ENCODE measurements at places on chromosomes 11 and 22.

- DNase-seq = no peak
Observed at GRCh38 chr11:4804280-4804679, at the start of gene OR52R1. OR52R1 (minus strand) TSS chr11:4804380; CDS start chr11:4804380, 0 bp downstream.

- peak; percentile 94 for DNase-seq
Observed at GRCh38 chr11:105244160-105244825, 104.7 kb upstream of the CARD18 start.

DNA sequence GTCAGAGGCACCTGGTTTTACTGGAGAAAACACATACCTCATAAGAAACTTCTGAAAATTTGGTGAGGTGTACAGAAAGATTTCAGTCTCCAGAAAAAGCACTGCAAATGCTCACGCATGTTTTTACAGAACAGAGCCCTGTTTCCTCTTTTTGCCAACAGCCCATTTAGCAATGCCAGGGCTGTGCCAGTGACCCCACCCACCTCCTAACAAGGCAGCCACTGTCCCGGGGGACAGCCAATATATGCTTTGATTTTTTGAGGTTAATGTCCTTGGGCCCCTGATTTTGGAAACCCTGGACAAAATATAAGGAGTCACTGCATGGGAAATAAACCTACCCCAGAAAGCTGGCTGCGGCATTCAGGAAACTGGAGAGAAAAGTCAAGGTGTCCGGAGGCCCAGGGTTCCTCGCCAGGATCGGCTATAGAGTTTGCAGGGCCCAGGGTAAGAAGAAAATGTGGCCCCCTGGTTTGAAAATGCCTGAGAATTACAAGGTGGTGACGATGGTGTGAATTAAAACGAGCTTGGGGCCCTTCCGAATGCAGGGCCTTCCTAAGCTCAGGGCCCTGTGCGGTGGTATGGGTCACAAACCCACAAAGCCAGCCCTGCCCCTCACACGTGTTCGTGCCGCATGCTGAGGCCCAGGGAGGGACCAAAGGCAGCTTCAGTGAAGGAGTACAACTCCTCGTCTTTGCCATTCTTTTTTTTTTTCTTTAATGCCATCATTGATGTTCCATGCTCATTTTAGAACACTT, 71.1 kb upstream of the WNT7B start:
- no peak for DNase-seq

DNA sequence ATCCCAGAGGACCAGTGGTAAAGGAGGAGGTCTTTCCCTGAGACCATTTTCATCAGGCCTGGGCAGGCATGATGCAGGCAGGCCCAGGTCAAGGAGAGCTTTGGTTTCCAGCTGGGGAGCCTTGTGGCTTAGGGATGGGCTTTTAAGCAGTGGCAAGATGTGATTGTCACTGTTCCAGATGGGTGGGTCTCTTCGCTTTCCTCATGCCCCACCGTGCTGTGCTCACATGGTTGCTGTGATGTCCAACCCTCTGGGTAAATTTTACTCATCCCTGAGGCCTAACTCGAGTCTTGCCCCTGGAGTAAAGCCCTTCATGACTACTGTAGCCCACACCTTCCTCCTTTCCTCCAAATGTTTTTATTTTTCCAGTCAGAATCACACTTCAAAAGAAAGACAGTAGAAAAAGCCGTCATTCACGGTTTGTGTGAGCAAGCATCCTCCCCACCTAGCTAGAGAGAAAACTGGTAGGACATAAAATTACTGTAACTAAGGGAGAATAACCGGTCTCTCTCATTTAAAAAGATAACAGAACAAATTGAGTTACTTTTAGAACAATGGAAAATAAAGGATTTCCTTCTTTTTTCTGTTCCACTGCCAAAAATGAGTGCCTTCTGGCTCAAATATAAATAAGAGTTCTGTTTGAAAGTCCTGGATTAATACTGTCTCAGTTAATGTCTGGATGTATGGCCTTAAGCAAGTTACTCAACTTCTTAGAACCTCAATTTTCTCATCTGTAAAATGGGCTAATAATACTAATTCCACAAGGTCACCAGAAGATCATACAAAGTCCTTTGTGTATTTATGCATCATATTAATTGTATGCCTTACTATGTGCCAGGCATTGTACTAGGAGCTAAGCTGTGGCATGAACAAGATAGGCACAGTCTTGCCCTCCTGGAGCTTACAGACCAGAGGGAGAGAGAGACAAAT, 84.9 kb downstream of the ME3 start:
- DNase-seq = no peak

- DNase-seq = no peak
Observed at GRCh38 chr11:9772218-9772617, 108.3 kb downstream of the SWAP70 start.

DNA sequence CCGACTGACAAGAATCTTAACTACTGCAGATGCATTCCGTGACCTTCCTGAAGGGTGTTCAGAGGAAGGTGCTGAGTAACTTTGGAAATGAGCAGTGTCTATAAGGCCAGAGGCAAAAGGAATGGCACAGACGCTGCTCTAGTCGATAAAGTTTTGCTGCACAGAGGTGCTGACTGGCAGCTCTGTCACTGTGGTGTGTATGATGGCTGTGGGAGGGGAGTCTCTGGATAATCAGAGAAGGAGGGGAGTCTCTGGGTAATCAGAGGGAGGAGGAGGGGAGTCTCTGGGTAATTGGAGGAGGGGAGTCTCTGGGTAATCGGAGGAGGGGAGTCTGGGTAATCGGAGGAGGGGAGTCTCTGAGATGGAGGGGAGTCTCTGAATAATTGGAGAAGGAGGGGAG, 18.4 kb downstream of the PTDSS2 start:
- no peak for DNase-seq

GRCh38 chr22:27274770-27275449, 526.6 kb downstream of the MN1 start:
- DNase-seq = peak; percentile 58

DNA sequence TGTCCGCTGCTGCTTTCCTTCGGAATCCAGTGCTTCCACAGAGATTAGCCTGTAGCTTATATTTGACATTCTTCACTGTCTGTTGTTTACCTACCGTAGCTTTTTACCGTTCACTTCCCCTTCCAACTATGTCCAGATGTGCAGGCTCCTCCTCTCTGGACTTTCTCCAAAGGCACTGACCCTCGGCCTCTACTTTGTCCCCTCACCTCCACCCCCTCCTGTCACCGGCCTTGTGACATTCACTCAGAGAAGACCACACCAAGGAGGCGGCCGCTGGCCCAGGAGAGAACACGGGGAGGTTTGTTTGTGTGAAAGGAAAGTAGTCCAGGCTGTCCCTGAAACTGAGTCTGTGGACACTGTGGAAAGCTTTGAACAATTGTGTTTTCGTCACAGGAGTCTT, 15.4 kb upstream of the ST14 start:
- DNase-seq = no peak

- DNase-seq = peak; percentile 50
Observed at GRCh38 chr11:6127881-6128280, 20.4 kb downstream of the OR56B4 start.

DNA sequence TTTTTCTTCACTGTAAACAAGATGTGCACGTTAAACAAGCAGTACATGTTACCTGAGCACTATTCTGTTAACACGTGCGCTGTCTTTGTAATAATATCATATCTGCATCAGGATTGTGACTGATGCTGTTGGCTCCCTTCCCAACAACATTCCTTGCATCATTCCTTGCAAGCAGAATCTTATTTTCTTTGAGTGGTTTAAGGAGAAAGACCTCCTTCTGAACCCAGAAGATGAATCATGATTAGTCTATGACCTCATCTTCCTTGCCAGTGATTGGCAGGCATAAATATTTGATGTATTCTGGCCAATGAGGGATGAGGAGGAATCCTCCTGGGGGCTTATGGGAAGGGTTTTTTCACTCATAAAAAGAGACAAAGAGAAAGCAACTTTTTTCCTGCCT, 46.2 kb downstream of the C11orf71 start:
- DNase-seq = peak; percentile 96

- DNase-seq = no peak
Observed at GRCh38 chr11:44746894-44747293, 20.1 kb downstream of the TSPAN18 start.

DNA sequence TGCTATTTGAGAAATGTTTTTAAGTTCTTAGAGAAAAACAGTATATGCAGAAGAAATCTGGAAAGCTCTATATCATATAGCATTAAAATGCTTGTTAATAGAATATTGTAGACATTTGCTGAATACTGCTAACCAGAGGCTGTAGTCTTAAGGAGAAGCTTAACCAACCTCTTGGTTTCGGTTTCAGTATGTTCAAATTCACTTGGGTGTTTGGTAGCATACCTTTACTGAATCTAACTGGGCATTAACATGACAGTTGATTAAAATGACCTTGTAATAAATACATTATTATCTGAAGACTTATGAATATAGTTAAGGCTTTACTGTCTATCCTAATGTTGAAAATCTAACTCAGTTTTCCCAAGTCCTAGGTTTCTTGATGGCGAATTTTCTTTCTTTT, 5.4 kb downstream of the PCF11 start:
- DNase-seq = peak; percentile 38

DNA sequence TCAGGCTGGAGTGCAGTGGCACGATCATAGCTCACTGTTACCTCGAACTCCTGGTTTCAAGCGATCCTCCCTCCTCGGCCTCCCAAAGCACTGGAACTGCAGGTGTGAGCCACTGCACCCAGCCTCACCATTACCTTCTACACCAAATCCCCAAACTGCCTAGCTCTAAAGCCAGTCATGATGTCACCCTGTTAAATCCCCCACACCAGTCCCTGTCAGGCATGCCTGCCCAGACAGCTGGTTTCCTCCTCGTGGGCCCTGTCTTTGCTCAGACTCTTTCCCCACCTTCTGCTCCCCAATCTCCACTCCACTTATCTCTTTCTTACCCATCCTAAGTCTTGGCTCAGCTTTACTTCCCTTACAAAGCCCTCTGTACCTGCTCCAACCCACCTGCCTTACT, 12.5 kb upstream of the EXPH5 start:
- DNase-seq = no peak

DNA sequence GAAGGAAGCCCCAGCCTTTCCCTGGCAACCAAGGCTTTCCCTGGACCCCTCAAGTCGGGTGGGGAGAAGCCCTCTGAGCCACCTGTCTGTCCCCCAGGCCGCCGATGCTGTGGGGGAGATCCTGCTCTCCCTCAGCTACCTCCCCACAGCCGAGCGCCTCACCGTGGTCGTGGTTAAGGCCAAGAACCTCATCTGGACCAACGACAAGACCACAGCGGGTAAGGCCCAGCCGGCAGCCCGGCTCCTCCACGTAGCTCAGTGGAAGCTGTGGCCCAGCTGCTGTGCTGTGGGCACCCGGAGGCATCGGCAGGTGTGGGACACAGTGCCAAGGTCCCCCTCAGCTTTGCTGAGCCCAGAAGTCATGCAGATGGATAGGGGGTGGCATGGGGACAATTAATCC, 12.2 kb upstream of the RHOD start:
- no peak for DNase-seq

GRCh38 chr11:31844351-31844750, 33.2 kb upstream of the PAX6 start:
- DNase-seq = peak; percentile 27

DNA sequence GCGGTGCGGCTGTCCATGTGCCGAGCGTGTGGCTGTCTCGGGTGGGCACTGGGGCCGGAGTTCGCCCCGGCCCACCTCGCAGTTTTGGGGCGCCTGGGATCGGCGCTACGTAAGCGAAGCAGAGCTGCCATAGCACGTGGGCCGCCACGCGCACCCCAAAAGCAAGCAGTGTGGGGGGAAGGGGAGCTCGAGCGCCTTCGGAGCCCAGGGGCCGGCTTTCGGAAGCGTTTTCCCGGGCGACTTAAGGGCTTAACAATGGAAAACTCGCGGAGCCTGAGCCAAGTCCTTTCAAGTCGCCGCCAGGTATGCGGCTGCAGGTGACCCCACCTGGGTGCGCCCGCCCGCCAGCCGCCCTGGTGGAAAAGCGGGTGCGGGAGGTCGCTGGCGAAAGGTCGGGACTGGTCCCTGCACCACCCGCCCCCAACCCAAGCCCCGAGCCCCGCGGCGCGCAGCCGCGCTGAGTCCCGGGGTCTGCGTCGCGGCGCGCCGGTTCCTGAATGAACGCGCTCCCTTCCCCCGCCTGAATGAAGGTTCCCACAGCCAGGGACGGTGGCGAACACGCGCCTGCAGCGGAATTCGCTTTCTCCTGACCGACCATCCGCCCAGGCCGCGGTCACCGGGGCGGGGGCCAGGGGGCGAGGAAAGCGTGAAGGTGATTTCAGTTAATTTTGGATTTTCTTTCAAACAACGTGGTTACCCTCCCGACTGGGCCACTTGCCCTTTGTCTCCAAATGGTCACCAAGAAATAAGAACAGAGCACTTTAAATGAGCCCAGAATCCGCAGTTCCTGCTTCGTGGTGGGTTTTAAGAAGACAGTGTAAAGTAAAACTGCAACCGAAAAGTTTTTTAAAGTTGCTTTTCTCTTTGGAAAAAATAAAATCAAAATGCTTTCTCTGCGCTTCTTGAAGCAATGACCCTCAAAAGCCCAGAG, 2.8 kb upstream of the CCND1 start:
- DNase-seq = peak; percentile 65

DNA sequence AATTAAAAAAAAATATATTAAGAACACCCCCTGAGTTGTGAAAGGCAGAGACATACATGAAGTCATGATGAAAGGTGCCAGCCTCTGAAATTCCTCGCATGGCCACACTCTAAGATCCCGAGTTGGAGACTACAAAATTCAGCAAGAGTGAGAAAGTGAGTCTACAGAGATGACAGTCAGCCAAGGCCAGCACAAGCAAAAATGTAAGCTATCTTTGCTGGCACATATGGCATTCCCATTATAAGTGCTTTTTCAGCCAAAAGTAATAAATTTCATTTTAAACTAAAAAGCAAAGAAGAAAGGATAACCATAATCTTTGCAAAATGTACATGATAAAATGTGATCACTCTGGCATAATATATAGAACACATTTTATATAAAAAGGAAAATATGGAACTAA, 40.6 kb downstream of the FANCF start:
- DNase-seq = no peak

DNA sequence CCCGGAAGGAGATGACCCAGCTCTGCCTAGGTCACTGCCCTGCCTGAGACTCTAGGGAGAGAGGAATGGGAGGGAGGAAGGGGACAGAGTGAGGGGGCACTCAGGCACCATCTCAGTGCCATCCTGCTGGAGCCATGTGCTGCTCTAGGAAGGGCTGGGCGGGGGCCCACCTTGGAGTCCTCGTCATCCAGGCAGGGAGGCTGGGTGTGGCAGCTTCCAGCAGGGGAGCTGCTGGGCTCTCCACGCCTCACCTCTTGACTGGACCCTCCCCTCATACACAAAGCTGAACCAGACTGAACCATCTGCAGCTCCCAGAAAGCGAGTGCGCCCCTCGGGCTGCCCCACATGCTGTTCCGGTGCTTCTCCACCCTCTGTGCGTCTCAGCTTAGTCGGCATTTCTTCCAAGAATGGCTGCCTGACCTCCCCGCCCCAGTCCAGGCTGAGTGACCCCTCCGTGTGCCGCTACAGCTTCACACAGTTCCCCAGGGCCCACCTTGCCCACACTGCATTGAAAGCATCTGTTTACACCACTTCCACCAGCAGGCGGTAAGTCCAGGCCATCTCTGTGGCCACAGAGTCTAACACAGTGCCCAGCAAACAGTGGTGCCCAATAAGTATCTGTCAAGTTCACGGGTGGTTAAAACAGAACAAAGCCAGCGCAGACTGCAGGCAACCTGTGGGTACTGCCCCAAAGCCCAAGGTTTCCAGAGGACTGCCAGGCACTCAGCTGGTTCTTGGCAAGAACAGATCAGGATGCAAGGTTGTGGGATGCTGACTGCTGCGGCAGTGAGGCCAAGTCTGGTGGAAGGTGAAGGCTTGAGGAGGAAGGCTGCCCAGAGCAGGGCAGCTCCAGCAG, 9.4 kb upstream of the TRIM29 start:
- no peak for DNase-seq
